ENCODE measurements at places on chromosomes 1 and 21. TPM values are rescaled to one million over a fixed set of nuclear protein-coding genes. Genes with fewer than 3 reads are reported as not detected.

- no peak for DNase-seq
Measured at GRCh38 chr1:210922666-210923065, 211.3 kb downstream of the KCNH1 start.

DNA sequence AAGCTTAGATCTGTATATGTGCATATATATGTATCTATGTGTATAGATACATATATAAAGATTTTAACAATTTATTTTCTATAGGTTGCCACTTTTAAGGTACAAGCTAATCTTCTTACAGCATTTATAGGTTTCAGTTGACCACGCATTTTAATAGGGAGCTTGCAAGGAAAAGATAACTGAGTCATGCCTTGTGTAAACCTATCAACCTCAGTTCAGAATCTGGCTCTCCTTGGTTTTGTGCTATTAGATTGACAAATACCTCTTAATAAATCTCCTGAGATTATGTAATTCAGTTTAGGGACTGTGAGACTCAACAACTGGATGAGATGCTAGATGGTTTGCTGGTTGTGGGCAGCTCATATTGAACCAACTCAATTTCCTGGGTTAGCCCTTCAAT is 114.7 kb upstream of the SERBP1 start:
- DNase-seq = no peak

DNA sequence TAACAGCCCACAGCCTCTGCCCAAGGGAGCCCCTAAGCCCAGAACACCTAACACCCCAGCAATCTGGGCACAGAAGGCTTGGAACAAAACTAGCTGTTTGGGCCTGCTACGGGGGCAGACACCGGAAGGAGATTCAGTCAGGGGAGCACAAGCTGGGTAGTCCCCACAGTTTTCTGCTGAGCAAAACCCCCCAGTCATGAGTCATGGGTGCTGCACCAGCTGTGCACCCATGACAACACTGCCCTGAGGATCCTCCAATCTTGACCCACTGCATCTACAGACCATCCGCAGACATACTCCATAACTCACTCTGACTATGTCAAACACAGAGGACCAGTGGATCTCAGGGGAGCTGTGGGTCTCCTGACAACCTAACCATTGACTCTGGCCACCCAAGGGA is 105.1 kb downstream of the LRIG2 start:
- no peak for DNase-seq

DNA sequence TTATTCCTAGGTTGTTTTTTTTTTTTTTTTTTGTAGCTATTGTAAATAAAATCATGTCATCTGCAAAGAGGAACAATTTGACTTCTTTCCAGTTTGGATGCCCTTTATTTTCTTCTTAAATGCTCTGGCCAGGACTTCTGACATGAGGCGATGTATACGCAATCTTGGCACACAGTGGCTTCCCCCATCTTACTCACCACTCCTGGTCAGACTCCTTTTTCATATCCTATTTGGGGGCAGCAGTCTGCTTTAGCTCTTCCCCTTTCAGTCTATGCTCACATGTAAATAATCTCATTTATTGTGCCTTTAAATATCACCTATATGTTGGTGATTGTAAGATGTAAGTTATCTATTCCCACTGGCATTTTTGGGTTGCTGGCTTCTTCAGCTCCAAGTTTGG is 56.1 kb downstream of the SLAMF6 start:
- no peak for DNase-seq

- DNase-seq = no peak
Measured at GRCh38 chr1:225963735-225964530, 22.9 kb upstream of the LEFTY2 start.

DNA sequence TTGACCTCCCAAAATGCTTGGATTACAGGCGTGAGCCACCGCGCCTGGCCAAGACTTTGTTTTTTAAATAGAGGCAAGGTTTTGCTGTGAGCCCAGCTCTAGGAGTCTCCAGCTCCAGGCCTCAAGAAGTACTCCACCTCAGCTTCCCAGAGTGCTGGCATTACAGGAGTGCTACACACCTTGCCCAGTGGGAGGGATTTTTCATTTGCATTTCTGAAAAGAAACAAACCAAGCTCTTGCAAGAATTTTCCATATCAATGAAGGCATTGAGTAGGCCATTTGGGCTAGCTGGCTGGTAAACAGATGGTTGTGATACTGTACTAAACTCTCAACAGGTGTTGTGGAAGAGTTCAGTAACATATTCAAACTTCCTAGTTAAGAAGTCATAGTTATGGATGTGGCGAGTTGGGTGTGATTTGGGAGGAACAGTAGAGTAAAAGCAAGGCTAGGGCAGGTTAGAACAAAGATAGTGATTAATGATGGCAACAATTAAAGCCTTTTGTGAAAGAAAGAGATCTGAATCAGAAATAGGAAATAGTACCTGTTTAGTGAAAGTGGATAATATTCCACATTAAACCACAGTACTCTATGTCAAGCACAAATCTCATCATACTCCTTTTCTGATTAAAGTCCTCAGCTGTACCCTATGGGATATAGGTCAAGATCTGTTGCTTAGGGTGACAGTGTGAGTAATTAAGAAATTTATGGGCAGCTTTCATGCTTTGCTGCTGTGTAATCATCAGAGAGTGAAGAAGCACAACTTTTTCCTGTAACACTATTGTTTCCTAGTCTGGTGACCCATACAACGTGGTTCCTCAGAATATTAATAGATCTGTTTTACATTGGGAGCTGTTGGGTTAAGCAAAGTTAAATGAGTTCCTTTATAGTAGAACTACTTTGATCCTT is 10.7 kb downstream of the AKIRIN1 start:
- DNase-seq = no peak

GRCh38 chr1:101167891-101168290 is 68.9 kb upstream of the S1PR1 start:
- no peak for DNase-seq

DNA sequence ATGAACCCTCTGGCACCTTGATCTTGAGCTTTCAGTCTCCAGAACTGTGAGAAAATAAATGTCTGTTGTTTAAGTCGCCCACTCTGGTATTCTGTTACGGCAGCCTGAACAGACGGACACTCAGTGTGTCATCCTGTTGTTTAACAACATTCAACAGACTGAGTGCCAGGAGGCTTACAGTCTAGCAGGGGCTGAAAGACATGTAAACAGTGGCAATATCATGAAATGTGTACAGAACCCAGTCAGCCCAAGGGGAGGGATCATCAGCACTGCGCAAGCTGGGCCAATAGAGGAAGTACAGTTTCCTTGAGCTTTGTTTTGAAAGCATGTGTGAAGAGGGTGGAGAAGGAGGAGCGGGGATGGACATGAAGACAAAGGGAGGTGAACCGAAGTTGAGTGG is 13.6 kb downstream of the DIP2A start:
- DNase-seq = no peak

DNA sequence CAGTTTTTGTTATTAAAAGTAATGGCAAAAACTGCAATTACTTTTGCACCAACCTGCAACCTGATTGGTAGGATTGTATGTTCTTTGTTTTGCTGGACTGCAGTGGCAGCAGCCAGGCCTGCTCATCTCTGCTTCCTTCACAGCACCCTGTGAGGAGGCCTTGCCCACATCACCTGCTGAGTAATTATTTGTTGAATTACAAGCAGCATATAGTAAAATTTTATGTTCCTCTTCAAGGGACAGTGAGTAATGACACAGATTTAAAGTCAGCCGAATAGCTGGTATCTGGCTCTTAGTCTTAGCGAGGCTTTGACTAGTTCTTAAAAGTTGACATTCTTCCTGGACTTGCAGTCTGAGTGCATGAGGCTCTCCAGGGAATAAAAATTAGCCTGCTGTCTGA is 435.1 kb downstream of the PRDM2 start:
- DNase-seq = no peak

GRCh38 chr1:201119206-201120197 is 7.3 kb upstream of the CACNA1S start:
- peak; percentile 40 for DNase-seq

DNA sequence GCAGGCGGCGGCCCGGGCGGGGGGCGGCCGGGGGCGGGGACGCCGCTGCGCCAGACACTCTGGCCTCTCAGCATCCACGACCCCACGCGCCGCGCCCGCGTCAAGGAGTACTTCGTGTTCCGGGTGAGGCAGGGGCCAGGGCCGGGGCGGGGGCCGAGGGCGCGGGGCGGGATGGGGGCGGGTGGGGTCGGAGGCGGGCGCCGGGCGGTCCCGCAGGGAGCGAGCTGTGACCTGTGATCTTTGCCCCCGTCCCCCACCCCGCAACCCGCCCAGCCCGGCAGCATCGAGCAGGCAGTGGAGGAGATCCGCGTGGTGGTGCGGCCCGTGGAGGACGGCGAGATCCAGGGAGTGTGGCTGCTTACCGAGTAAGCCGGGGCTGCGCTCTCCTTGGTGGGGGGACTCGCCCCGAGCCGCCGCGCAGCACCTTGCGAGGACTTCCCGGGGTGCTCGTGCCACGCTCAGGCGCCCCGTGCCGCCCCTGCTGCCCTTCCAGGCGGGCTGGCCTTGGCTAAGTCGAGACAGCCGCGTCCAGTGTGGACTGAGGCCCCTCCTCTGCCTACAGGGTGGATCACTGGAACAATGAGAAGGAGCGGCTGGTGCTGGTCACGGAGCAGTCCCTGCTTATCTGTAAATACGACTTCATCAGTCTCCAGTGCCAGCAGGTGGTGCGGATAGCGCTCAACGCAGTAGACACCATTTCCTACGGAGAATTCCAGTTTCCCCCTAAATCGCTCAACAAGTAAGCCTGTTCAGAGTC is 514 bp downstream of the TPRG1L start:
- DNase-seq = peak; percentile 55

DNA sequence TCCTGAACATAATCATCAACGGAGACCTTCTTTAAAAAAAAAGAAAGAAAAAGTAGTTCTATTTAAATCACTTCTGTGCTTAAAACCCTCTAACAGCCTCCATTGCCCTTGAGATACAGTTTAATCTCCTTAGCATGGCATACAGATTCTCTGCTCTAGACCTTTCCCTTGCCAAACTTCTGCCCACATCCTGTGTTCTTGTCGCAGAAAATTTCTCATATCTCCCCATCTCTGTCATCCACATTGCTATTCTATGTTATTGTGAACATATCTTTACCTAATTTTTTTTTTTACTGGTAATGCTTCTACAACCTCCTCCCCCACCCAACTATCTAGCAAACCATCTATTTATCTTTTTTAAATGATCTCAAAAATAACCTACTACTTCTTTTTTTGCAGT is 135.7 kb upstream of the PROX1 start:
- DNase-seq = no peak

- no peak for DNase-seq
Measured at GRCh38 chr1:86318436-86318835, 77.7 kb downstream of the ODF2L start.

DNA sequence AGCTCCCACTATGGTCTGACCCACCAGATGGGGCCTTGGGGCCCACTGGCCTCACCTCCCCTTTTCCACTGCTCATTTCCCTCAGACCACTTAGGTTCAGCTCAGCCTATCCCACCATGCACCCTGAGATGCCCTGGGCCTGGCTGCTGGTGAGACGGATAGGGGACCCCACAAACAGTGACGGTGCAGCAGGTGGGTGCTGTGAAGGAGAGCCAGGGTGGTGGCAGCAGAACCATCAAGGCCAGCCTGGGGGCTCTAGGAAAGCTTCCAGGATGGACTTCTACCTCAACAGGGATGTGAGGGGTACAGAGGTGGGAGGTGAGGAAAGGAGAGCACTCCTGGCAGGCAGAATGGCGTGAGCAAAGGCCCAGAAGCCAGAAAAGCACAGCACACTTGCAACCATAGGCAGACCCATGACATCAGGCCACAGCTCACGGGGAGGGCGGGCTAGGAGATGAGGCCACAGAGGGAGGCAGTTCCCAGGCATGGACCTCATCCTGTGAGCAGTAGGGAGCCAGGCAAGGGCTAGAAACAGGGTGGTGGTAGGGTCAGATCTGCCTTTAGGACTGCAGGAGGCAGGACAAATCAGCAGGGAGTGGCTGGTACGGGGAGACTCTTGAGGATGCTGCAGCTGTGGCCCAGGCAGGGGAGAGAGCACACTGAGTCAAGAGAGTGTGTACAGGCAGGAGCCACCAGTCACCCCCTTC is 23.1 kb downstream of the CYB5RL start:
- DNase-seq = no peak

GRCh38 chr1:225772848-225773247 is 4.8 kb upstream of the SRP9 start:
- peak; percentile 32 for DNase-seq

DNA sequence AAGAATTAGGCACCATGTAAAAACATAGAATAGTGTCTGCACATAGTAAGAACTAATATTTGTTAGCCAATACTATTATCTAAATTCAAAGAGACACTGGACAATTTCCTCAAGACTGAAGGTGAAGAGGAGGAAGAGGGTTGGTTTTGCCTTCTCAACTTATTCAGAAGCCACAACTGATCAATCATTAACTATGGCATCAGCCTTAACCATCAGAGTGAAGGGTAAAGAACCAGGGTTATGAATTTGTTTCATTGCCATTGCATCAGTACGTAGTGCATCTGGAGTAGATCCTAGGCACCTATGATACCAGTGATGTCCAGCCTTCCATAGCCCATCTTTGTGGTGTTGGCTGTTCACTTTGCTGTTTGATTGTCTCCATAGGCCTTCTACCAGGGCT is 421.7 kb upstream of the DEPDC1 start:
- DNase-seq = no peak

GRCh38 chr1:186957314-186957713 is 128.6 kb downstream of the PLA2G4A start:
- no peak for DNase-seq

DNA sequence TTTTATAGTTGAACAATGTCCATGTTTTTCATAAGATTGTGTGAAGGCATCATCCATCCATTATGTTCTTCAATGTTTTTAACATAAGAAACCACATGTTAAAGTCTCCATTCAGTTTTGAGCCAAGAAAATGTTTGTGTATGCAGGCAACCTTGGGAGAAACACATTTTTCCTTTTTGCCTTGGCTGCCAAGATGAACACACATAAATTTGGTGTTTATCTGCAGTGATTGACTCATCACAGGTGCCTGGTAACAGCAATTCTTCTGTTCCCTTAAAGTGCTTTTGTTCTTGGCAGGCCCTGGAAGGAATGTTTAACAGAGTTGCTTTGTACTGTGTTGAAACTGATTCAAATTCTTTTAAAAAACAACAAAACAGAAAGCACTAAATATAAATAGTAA is 709.9 kb upstream of the ADGRL4 start:
- no peak for DNase-seq

GRCh38 chr1:53640701-53641075 is 98.3 kb downstream of the GLIS1 start:
- DNase-seq = no peak

- DNase-seq = no peak
Measured at GRCh38 chr1:89873770-89874169, 52.9 kb downstream of the LRRC8D start.

SEMA4A gene
- 46.9 TPM for total RNA-seq

CYP4A11 gene
- total RNA-seq = not detected

IFFO2 gene
- total RNA-seq = 18.9 TPM

GBP5 gene
- 2.9 TPM for total RNA-seq

GAS5 gene
- 306 TPM for total RNA-seq

TLR5 gene
- 14.2 TPM for total RNA-seq

PLA2G5 gene
- total RNA-seq = 6.5 TPM

KRTAP7-1 gene
- not detected for total RNA-seq

TDRD5 gene
- total RNA-seq = 0.18 TPM

RIPPLY3 gene
- 0.18 TPM for total RNA-seq

GBP6 gene
- 0.98 TPM for total RNA-seq

HSF2BP gene
- total RNA-seq = 0.60 TPM
